PC-3 (cell line): ENCODE measurements at places on chromosomes 1 and 21. TPM values are rescaled to one million over a fixed set of nuclear protein-coding genes. Genes with fewer than 3 reads are reported as not detected.

The ELF3 gene
- total RNA-seq, result 399 and 460 TPM in 2 replicates

GRCh38 chr1:1959840-1960479 lies 40.9 kb upstream of the TMEM52 start:
- DNase-seq, result peak; percentile 98

The SERTAD4 gene
- total RNA-seq, result 2.6 and 4.5 TPM in 2 replicates

- no peak for DNase-seq
Observed at GRCh38 chr1:109432336-109432735, 6.1 kb upstream of the PSMA5 start.

DNA sequence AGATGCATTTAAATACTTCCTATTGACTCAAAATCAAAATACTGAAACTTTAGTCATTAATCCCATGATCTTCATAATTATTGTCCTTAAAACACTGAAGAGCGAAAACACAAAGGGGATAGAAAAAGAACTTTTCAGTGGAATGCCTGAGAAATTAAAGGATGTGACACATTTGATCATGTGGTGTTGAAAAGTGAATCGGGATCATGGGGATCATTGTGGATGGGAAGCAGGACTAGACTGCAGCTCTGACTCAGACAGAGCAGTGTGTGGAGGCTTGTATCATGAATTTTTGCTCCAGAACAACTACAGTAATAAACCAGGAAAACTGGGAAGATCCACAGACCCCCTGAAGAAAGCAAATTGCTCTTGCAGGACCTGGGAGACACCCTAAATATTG lies 161.1 kb upstream of the CXADR start:
- DNase-seq, result no peak

DNA sequence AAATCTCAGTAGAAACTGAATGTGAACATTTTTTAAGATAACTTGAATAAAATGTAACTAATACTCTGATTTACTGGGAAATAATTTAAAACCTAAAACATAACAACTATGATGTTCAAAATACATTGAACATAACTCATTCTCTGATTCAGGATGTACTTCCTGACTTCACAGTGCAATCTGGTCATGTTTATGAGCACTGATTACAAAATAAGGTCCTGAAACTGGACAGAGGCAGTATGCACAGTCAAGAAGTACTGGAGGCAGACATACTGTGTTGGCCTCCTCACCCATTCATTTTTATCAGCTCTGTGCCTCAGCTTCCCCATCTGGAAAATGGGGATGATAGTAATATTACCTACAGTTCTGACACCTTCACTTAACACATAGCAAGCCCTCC lies 651.3 kb downstream of the PTPRC start:
- DNase-seq, result peak; percentile 11

GRCh38 chr1:221725735-221726672 lies 15.9 kb downstream of the DUSP10 start:
- peak; percentile 82 for DNase-seq

The DBT gene
- 5.1 and 6.1 TPM in 2 replicates for total RNA-seq

- no peak for DNase-seq
Observed at GRCh38 chr1:64875101-64875500, 91.2 kb downstream of the JAK1 start.

DNA sequence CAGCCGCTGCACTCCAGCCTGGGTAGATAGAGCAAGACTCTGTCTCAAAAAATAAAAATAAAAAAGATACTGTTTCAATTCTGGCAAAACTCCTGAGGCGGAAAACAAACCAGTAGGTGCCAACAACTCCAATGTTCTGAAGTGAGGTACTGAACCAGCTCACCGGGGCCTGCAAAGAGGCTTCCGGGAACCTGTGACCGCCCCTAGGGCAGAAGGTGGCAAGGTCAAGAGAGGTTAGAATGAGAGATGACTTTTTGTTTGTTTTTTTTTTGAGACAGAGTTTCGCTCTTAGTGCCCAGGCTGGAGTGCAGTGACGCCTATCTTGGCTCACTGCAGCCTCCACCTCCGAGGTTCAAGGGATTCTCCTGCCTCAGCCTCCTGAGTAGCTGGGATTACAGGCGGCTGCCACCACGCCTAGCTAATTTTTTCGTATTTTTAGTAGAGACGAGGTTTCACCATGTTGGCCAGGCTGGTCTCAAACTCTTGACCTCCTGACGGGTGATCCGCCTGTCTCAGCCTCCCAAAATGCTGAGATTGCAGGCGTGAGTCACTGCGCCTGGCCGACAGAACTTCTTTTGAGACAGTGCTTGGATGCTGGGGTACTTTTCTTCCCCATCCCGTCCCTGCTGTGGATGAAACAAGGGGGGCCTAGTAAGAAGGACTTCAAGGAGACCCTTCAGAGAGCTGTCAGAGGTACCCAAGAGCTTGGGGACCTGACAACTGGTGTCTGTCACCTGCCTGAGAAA lies 91.9 kb upstream of the SLC25A33 start:
- DNase-seq, result no peak

DNA sequence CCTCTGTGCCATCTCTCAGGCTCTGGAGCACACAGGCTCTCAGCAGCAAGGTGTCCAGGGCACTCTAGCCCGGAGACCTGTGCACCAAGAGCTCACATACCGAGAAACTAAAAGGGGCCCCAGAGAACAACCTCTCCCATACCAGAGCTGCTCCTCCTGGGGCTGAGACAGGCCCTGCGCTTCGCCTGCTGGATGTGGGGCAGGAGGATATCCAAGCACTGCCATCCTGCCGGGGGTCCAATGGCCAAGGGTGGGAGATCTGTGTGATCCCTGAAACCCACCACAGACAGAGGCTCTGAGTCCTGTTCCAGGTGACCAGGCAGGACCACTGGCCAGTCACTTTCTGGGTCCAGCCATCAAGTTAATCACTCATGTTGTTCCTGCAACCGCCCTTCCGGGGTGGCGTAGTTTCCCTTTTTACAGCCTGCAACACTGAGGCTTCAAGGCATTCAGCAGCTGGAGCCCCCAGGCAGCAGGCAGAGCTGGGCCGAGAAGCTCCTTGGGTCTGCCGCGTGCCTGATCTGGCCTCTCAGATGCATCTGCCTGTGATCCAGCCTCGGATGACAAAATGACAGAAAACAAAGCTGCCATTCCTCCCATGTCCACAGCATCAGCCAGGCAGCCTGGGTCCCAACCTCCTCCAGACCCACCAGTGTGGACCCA lies 36.7 kb upstream of the ACTRT2 start:
- DNase-seq, result no peak

GRCh38 chr1:10631811-10632593 lies 157.3 kb downstream of the PEX14 start:
- DNase-seq, result no peak

- peak; percentile 67 for DNase-seq
Observed at GRCh38 chr1:160018900-160019299, 12.9 kb downstream of the PIGM start.

- no peak for DNase-seq
Observed at GRCh38 chr1:152386940-152387339, 27.1 kb downstream of the CRNN start.

The EFNA1 gene
- total RNA-seq, result 29.4 and 49.9 TPM in 2 replicates

DNA sequence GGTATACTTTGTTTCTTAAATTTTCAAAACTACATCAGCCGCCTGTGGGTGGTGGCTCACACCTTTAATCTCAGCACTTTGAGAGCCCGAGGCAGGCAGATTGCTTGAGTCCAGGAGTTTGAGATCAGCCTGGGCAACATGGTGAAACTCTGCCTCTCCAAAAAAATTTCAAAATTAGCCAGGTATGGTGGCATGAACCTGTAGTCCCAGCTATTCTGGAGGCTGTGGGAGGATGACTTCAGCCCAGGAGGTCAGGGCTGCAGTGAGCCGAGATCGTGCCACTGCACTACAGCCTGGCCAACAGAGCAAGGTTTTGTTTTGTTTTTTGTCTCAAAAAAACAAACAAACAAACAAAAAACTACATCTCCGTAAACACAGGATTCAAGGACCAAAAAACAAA lies 3.3 kb downstream of the EYA3 start:
- no peak for DNase-seq

The VAV3 gene
- total RNA-seq, result 0.73 and 0.98 TPM in 2 replicates

DNA sequence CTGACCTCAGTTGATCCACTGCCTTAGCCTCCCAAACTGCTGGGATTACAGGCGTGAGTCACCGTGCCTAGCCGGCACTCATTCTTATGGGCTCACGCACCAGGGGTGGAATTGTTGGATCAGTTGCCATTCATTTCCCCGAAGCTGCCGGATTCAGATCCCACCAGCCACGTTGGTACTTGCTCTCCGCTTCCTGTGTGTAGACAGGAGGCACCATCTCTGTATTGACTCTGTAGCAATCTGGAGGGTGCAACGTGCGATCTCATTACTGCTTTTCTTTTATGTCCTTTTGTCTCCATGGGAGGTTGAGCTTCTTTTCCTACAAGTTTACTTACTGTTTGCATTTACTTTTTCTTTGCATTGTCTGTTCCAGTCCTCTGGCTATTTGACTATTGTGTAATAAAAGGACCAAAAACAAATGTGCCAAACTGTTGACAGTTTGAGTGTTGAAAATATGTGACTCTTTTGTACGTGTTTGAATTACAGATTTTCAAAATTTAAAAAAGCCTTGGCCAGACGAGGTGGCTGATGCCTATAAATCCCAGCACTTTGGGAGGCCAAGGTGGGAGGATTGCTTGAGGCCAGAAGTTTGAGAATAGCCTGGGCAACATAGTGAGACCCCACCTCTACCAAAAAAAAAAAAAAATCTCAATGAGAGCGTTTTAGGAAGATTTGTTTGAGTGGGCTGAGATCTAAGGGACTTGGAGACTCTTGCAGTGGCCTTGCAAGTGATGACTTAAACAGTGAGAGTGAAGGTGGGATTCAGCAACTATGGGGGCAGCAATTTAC lies 39.1 kb downstream of the SPSB1 start:
- DNase-seq, result no peak

GRCh38 chr1:39898648-39899603 lies 2.8 kb downstream of the MYCL start:
- DNase-seq, result peak; percentile 47

GRCh38 chr1:227058321-227058751 lies 118.2 kb downstream of the COQ8A start:
- peak; percentile 58 for DNase-seq

DNA sequence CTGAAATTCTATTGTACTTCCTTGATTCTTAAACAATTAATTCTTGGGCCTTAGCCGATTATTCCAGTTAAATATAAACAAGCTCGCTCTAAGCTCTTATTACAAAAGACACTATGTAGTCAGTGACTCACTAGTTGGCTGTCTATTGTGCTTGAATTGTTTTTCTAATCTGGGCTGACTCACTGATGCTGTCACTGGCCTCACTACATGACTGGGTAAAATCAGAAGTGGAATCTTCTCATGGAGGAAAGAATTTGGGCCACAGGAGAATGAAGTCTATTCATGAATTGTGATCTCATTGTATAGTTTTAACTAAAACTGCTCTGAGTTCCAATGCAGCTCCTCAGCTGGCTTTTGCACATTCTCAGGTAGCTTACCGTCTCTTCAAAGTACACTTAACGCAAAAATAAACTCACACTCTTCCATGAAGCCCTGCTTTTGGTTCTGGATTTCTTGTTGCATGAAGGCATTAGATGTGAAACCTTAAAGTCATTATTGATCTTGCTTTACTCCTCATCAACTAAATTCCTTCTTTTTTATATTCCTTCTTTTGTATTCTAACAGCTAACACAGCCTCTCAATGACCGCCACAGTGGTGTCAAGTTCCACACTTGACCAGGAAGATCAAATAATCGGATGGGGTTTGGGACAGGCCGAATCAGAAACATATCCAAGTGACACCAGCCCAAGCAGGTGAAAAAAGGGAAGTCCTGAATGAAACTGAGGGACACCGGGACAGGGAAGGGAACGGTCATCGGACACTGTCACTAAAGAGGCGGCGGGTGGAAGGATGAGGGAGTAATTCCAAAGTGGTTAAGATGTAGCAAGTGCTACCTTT lies 80.9 kb upstream of the LBR start:
- DNase-seq, result peak; percentile 98

The RNU5D-1 gene
- total RNA-seq, result not detected in 2 replicates

GRCh38 chr1:100265562-100265930 lies 470 bp upstream of the RTCA start:
- peak; percentile 36 for DNase-seq

The VHLL gene
- total RNA-seq, result 1.1 TPM in 1 of 2 replicates, not detected in the other

DNA sequence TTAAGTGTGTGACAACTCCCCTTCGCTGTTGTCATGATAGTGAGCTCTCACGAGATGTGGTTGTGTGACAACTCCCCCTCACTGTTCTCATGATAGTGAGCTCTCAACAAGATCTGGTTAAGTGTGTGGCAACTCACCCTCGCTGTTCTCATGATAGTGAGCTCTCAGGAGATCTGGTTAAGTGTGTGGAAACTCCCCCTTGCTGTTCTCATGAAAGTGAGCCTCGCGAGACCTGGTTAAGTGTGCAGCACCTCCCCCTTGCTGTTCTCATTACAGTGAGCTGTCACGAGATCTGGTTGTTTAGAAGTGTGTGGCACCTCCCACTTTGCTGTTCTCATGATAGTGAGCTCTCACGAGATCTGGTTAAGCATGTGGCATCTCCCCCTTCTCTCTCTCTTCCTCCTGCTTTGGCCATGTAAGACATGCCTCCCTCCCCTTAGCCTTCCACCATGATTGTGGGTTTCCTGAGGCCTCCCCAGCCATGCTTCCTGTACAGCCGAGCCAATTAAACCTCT lies 25.1 kb upstream of the LSS start:
- no peak for DNase-seq

GRCh38 chr1:18556364-18556763 lies 74.3 kb upstream of the PAX7 start:
- DNase-seq, result peak; percentile 45

DNA sequence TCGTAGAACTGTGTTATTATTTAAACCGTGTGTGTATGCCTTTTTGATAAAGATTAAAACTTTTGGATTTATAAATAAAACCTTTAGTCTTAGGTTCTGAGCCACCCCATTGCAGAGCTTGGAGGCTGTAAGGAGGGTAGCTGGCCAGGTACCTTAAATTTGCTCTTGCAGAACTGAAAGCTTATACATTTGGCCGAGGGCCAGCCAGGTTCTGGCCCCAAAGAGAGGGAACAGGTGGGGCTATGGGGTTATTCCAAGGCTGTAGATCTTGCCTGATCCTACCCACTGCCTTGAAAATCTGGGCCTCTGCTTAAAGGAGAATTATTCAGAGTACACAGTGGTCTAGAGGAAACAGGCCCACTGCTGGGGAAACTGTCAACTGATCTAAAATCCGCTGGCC lies 59.6 kb downstream of the CAMK2N1 start:
- no peak for DNase-seq

- peak; percentile 43 for DNase-seq
Observed at GRCh38 chr1:94772230-94772641, 47.9 kb upstream of the SLC44A3 start.

DNA sequence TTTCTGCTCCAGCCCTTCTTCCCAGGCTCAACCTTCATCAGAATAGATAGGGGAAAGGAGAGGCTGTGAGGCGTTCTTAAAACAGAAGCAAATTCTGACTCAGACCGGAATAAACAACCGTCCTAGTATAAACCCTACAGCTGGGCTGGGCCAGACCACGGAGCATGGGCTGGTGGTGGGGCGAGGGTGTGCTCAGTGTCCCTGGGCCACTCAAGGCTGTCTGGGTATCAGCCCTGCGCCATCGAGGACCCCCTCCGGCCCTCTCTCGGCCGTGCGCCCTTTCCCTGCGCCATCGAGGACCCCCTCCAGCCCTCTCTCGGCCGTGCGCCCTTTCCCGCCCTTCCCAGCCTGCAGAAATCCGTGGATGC lies 36.0 kb downstream of the CAPN2 start:
- DNase-seq, result peak; percentile 67

The MYCL gene
- total RNA-seq, result 4.0 and 6.6 TPM in 2 replicates

The RAB7B gene
- not detected in 2 replicates for total RNA-seq
